ENCODE measurements at places on chromosomes 12 and 14. TPM values are rescaled to one million over a fixed set of nuclear protein-coding genes. Genes with fewer than 3 reads are reported as not detected.

The YBX3 gene
- polyA plus RNA-seq, result 1,103 TPM

The DLK1 gene
- 2,891 TPM for polyA plus RNA-seq

The INHBC gene
- polyA plus RNA-seq, result not detected

The LPAR5 gene
- 2.4 TPM for polyA plus RNA-seq

The IQSEC3 gene
- polyA plus RNA-seq, result 2.9 TPM

The SDR9C7 gene
- 0.36 TPM for polyA plus RNA-seq

The HPD gene
- polyA plus RNA-seq, result not detected

The DCN gene
- polyA plus RNA-seq, result 1,243 TPM

The KLRK1 gene
- 0.48 TPM for polyA plus RNA-seq

The CD27 gene
- polyA plus RNA-seq, result 0.71 TPM

The RPL10L gene
- polyA plus RNA-seq, result not detected
